T1000 (cell line): ENCODE measurements at places on chromosomes 1 and 21.

- no peak for DNase-seq
Observed at GRCh38 chr1:109373126-109373525, 24.6 kb downstream of the SORT1 start.

DNA sequence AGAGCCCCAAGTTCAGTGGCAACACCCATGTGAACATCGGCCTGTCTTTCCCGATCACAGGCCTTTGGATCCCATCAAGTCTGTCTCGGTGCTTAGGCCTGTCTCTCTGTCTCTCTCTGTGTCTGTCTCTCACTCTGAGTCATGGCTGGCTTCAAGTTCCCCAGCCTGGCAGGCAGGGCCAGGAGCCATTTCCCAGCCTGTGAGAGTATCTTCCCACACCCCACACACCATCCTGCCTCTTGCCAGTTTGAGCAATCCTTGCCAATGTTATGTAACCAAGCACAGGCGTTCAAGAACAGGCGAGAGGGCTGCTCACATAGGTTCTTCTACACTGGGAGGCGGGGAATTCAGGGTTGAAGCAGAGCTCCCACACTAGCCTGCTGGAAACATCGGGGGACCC is 70.0 kb upstream of the TMEM51 start:
- no peak for DNase-seq

- no peak for DNase-seq
Observed at GRCh38 chr1:31371121-31371959, 1.5 kb downstream of the FABP3 start.

- DNase-seq = no peak
Observed at GRCh38 chr1:196481616-196482015, 126.6 kb downstream of the KCNT2 start.

- no peak for DNase-seq
Observed at GRCh38 chr21:39321424-39321823, 8.0 kb upstream of the BRWD1 start.

DNA sequence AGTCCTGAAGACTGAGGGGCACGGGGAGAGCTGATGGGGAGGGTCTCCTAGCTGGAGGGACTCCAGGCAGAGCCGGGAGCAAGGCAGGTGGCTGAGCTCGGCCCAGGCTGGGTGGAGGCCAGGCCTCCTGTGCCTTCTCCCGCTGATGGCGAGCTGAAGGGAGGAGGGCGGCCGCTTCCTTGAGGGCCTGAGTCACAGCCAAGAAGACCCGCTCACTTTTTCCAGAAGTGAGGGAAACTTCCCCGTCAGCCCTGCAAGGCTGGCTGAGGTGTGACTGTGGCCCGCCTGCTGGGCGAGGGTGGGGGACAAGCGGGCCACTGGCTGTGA is 1.7 kb upstream of the VWA1 start:
- no peak for DNase-seq

- no peak for DNase-seq
Observed at GRCh38 chr21:41228006-41228370, 60.0 kb downstream of the BACE2 start.

DNA sequence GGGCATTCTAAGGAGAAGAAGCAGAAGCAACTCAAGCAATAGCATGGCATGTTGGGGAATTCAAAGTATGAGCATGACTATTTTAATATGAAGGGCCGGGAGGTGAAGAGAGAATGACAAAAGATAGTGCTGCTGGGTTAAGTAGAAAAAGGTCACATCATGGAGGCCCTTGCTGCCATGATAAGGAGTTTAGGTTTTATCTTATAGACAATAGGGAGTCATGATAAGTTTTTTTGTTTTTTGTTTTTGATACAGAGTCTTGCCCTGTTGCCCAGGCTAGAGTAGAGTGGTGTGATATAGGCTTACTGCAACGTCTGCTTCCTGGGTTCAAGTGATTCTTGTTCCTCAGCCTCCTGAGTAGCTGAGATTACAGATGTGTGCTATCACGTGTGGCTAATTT is 3.1 kb downstream of the BNIPL start:
- no peak for DNase-seq

DNA sequence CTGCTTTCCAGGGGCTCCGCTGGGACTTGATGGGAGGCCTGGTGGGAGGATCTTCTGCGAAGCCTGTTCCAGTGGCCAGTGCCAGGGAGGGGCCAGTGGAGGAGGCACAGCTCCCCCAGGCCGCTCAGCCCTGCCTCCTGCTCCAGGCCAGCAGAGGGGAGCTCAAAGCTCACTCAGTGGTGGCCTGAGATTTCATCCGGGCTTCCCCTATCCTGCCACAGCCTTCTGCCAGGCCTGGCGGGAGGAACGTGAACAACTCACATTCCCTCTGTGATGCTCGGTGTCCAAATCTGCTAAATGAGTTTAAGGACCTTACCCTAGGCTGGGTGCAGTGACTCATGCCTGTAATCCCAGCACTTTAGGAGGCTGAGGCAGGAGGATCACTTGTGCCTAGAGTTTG is 3.3 kb downstream of the CLCNKB start:
- DNase-seq = no peak

GRCh38 chr1:161200992-161201835 is 953 bp upstream of the NDUFS2 start:
- no peak for DNase-seq

- DNase-seq = no peak
Observed at GRCh38 chr1:97366984-97367383, 553.9 kb downstream of the DPYD start.

DNA sequence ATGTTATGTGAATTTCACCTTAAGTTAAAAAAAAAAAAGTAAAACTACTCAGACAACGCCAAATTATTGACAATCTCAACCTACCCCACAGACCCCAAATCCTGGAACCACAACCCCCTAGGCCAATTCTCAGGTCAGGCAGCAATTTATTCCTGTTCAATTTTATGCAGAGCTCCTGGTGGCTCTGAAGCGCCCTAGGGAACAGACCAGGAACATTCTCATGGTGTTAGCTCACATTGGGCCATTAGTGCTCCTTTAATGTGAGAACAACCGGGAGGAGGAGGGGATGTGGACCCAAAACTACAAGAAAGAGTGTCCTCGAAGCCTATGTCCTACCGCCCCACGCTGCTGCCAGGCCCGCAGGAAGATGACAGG is 403 bp upstream of the PSEN2 start:
- no peak for DNase-seq

- peak; percentile 90 for DNase-seq
Observed at GRCh38 chr1:42165511-42166210, 1.1 kb upstream of the GUCA2A start.
